Astrocyte of the hippocampus (primary cell): ENCODE measurements at places on chromosomes 11 and 22.

DNA sequence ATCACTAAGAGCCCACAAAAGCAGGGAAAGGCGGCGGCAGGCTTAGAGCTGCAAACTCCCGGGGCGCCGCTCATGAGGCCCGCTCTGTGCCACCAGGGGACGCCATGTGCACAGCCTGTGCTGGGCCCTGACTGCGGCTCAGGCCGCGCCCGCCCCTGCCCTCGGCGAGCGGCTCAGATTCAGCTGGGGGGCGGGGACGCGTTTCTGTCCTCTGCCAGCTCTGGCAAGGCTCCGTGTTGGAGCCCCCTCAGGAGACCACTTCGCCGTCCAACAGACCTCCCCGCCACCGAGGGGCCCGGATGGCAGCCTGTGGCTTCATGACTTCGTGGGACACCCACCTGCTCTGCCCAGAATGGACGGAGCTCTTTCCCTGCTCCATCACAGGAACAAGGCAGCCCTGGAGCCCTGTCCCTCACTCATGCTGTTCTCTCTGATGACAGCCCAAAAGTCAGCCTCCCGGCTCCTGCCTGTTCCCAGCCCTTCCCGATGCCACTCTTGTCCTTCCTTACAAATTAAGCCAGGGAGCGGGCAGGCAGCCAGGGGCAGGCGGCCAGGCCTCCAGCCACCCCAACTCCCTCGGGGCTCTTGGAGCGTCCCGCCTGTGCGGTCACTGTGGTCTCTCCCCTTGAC is 69.1 kb downstream of the NAT10 start:
- DNase-seq = peak; percentile 92

DNA sequence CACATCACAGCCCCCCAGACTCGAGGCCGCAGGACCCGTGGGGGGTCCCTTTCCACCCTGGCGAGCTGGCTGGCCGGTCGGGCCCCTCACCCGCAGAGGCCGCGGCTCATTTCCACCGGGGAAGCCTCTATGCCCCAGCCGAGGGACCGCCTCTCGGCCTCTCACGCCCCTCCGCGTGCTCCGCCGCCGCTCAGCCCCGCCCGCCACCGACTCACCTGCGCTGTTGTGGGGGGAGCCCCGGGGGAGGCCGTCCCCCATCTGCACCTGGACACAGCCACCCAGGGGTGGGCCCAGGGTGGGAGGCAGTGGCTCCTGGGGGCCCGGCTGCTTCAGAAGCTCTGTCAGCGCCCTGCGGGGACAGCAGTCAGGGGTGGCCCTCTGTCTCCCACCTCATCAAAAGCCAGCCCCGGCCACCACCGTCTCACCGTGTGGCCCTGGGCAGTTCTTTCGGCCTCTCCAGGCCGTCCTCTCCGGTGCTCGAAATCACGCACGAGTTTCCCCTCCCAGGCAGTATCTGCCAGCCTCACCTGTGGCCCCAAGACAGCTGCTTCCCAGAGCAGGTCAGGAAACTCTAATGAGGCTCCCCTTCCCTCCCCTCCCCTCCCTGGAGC is 3.8 kb downstream of the SHISA8 start:
- DNase-seq = no peak

DNA sequence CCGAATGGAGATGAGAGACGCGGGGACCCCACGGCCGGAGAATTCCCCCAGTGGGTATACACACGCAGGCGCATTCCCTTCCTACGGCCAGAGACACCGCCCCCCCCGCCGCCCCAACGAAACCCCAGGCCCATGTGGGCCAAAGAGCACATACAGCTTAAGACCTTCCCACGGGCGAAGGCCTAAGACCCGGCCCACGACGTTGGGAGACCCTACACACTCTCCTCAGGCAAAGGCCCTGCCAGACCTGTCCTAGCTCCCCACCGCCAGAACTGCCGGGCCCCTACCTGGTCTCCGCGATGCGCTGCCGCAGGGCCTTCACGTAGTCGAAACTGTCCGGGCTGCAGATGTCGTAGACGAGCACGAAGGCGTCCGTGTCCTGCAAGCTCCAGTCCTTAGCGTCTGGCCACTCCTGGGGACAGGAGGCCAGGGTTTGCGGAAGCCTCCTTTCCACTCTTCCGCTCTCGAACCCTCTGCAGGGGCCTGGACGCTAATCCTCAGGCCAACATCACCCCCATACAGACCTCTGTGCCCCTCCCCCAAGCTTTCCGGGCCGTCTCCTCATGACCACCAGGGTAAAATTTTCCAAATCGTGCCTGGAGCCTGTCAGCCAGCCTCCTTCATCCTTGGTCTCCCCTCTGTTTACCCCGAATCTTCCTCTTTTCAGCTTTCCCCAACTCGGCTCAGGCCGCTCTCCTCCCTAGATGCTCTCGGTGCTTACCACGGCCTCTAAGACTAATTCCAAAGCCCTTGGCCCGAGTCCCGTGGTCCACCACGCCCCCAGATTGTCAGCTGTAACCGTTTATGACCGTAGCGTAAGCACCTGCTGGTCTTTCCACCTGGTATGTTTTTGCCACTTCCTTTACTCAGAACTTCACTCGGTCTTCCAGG is 1.7 kb downstream of the RASL10A start:
- no peak for DNase-seq

DNA sequence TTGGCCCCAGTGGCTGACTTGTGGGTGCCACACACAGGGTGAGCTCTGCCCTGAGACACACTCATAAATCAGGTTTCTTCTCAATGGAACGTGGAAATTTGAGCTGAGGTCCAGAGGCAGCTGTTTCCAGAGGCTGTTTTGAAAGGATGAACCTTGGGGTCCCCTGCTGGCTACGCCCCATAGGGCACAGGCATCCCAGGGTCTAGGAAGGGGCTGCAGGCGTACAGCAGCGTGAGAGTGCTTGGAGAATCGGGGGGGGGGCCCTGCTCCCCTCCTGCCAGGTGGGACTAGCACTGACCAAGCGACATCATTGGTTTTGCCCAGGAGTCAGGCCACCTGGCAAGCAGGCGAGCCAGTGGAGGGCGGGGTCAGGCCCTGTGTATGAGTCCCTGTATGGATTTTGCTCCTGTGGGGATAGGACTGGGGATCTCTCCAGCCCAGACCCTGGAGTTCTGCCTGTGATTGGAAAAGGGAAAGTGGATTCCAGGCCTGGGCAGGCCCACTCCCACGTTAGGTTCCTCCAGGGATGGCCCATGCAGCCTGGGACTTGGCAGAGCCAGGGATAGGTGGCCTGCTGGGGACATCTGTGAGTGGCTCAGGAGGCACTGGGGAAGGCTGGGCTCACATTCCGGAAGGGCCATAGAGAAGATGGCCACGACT is 61.0 kb downstream of the FBXO7 start:
- DNase-seq = no peak

DNA sequence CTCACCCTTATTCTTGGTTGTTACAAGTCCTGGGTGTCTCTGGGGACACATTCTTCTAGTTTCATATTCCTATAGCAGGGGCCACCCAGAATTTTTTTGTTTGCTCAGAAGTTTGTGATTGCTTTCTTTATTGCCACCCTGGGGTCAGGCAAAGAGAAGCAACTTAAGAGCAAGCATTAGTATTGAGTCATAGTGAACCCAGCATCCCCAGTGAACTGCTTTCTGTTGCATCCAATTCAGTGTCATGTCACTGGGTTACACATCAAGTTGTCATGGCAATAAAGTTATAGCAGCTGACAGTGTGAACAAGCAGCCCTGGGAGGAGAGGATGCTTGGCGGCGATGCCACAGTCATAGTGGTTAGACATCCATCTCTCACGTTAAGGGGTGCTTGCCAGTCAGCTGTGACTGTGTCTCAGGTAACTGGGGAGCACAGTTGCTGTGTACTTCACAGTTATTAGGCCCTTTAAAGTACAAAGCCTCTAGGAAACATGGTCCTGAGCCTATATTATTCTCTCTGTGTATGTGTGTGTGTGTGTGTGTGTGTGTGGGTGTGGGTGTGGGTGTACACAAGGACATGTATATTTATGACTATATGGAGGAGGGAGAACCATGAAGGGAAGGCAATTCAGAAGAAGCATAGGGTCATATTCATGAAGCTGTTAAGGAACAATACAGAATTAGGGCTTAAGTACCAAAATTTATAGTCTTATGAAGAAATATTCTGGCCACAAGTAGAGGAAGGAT is 52.5 kb downstream of the TRIM44 start:
- peak; percentile 32 for DNase-seq

- DNase-seq = no peak
These were observed 1.2 kb upstream of the ARRB1 start for GRCh38 chr11:75352588-75353206.

- no peak for DNase-seq
These were observed 15.4 kb downstream of the FOLR3 start for GRCh38 chr11:72150882-72151281.

GRCh38 chr11:100932474-100933100 is 197.0 kb downstream of the PGR start:
- peak; percentile 55 for DNase-seq

GRCh38 chr11:27089746-27090145 is 49.1 kb downstream of the BBOX1 start:
- no peak for DNase-seq

DNA sequence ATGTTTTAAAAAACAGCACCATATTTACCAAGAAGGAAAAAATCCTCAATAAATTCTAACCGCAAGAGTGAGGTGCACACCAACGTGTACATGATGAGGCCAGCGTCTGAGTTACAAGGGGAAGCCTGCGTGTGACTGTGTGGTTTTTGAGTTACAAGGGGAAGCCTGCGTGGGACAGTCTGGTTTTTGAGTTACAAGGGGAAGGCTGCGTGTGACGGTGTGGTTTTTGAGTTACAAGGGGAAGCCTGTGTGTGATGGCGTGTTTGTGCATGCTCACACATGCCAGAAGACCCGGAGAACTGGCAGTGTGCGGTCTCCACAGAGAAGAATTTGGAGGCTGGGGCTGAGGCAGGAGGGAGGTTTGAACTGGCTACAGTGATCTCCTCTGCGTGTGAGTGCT is 1376.4 kb downstream of the TBC1D22A start:
- DNase-seq = no peak

- no peak for DNase-seq
These were observed 30.0 kb upstream of the CXCR5 start for GRCh38 chr11:118853678-118854077.

- no peak for DNase-seq
These were observed 54.7 kb downstream of the WNT11 start for GRCh38 chr11:76151556-76152085.
